Stimulated activated effector memory CD8-positive, alpha-beta T cell treated with anti-CD3 and anti-CD28 coated beads, Interleukin-12 subunit alpha, Interleukin-12 subunit beta, amount 100 ng/mL, for 72 hours (primary cell): ENCODE measurements at places on chromosomes 3 and 15.

DNA sequence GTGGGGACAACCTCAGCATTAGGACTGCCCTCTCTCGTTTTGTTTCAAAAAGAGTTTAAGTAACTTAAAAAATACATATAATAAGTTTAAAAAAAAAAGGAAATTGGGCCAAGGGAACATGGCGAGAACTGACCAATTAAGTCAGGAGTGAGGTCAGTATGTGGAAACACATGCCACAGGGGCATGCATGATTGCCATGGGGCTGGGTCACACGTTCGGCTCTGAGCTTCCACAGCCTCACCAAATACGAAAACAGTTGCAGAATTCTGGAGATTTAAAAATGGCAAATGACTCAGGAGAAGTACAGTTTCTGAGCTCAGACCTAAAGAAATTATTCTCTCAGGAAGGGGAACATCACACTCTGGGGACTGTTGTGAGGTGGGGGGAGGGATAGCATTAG lies 24.1 kb downstream of the PDE8A start:
- DNase-seq: no peak

DNA sequence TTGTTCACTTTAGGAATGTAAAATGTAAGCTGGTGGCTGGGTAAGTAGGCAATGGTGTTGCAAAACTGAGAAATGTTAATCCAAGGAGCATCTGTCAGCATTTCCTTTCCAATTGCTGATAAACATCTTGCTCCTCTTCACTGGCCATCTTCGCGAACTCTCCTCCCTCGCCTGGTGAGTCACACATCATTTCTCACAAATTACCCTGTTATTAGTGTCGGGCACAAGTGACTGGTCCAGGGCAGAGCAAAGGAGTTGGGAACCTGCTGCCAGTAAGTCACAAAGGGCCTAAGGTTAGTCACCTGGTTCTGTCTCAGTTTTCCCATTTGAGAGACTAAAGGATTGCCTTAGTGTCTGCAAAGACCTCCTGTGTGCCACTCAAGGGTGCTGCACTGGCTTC lies 13.0 kb downstream of the CERS3 start:
- DNase-seq: no peak

DNA sequence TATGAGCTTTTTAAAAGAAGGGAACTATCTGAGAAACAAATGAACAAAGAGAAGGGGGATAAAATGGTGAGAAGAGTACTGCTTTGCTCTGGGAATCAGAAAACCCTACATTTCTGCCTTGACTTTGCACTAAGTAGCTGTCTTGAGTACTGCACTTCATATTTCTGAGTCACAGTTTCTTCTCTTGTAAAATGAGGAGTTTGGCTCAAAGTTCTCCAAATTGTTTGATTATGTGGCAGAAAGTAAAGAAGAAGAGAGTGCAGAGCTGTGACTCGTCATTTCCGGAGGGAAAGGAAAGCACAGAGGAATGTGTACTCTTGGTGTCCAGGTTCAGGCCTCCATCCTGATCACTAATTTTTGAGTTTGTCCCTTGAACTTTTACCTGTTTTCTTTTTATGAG lies 54.7 kb downstream of the TP63 start:
- no peak for DNase-seq

DNA sequence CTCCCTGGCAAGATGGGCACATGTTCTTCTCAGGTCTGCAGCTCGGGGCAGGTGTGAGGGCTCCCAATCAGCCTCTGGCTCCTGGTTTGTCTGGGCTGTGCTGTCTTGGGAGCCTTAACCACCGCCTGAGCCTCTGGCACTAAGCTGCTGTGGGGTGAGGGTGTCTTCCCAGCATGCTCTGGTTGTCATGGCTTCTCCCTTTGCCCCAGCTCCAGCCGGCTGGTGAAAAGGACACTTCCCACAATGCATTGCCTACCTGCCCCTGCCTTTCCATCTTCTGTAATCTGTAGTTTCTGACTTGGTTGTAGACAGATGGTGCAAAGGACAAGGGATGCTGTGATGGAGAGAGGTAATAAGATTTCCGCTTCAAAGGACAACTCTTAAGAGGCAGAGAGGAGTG lies 295.3 kb downstream of the TLE3 start:
- DNase-seq: no peak

DNA sequence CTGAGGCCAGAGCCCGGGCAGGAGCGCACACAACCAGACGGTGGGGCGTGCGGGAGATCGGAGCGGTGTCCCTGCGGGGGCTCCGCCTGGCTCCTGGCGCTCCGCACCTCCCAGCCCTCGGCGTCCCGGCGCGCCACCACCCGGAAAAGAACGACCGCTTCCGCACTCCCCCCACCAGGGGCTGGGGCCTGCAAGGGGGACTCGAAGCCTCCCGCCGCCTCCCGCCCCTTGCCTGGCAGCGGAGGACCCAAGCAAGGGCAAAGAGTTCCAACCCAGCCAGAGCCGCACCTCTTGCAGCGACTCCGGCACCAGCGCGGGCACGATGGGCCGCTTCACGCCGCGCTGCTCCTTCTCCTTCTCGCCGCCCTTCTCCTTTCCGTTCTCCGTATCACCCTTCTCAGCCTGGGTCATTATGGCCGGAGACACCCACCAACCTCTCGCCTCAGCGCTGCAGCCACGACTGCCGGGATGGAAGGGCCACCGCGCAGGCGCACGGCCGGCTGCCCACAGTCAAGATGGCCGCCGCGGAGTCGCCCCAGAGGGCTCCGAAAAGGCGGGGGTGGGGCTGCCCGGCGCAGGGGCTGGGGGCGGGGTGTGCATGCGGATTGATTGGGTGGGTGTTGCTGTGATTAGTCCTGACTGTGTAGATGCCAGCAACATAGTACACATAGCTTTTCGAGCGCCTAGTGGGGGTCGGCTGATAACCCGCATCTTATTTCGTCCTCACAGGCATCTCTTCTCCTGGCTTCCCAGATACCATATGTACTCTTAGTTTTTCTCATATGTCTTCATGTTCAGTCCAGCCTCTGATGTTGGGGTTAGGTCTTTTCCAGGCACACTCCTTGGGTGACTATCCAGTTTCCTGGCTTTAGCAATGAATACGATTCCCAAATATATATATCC lies at the start of gene ACTR8:
TSS of gene ACTR8 (minus strand) at position 462 of the 903 bp plus-strand sequence. CDS start at position 411, 51 bp downstream.
- peak; percentile 95 for DNase-seq

- no peak for DNase-seq
Observed at GRCh38 chr3:72279068-72279604, 494.2 kb upstream of the PROK2 start.

DNA sequence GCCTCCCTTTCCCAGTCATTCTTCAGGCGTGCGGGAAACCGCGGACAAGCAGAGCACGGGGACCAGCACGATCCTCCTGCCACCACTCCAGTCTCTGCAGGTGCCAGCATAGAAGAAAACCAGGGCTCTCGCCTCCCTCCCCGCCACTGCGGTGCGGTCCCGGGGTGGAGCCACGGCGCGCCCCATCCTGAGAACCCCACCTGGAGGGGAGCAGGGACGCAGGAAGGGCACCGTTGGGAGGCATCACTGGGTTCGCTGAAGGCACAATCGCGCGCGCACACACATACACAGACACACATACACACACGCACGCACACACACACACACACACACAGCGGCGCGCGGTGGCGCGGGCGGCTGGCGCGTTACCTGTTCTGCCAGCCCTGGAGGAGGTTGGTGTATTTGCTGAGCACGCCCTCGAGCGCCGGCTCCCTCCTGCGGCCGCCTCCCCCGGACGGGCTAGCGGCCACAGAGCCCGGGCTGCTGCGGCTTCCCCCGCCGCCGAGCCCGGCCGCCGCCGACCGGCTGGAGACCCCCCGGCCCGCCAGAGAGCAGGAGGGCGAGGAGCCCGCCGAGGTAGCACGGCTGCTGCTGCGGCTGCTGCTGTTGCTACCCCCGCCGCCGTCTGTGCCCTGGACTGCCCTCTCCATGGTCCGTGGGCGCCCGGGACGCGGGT lies 394 bp downstream of the OSBPL10 start:
- DNase-seq: peak; percentile 13

- DNase-seq: no peak
Observed at GRCh38 chr15:92502930-92503857, 109.5 kb downstream of the ST8SIA2 start.

GRCh38 chr3:8555113-8555661 lies 53.6 kb downstream of the LMCD1 start:
- no peak for DNase-seq

DNA sequence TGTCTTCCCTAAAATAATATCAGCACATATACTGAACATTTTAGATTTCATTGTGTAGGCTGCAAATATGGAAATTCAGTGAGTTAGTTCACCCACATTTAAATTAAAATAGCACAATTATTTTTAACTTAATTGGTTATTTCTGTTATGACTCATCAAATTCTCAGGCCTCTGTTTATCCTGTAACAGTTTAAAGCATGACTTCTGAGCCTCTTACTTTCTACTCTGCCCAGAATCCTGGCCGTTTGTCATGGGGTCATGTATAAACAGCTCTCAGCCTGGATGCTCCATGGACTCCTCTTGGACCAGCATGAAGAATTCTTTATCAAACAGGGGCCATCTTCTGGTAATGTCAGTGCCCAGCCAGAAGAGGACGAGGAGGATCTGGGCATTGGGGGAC lies 12.2 kb downstream of the TUBGCP4 start:
- DNase-seq: no peak

DNA sequence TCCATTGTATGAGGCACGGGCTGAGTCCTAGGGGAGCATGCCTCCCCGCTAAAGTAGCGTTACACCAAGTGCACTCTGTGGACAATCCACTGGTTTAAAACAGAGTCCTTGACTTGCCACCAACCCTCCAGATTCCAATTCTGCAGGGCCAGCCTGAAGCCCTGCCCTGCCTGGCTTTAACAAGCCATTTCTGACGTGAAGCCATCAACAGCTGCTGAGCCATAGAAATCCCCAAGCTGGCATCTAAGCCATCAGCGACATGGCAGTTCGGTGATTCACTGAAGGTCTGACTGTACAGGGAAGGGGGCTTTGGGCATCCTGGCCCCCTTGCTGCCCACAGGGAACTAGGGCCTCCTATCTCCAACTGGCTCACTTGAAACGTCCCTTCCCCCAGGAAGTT lies 265.7 kb downstream of the UACA start:
- no peak for DNase-seq

GRCh38 chr3:5437783-5438323 lies 250.3 kb downstream of the EDEM1 start:
- DNase-seq: no peak

DNA sequence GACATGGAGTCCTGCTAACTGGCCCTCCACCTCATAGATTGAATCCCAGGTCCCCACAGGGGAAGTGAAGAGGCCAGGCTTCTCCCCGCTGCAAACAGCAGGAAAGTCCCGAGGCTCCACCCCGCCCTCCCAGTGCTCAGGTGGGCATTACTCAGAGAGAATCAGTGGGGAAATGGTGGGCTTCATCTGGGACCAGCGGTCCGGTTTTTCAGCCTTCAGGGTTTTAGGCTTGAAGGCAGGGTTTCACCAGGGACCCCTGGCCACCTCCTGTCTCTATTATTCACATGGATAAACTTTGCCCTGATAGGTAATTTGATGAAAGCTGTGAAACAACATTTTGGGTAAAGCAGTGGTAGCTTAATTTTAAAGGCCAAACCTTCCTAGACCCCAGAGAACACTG lies 31.3 kb downstream of the MKRN3 start:
- no peak for DNase-seq

DNA sequence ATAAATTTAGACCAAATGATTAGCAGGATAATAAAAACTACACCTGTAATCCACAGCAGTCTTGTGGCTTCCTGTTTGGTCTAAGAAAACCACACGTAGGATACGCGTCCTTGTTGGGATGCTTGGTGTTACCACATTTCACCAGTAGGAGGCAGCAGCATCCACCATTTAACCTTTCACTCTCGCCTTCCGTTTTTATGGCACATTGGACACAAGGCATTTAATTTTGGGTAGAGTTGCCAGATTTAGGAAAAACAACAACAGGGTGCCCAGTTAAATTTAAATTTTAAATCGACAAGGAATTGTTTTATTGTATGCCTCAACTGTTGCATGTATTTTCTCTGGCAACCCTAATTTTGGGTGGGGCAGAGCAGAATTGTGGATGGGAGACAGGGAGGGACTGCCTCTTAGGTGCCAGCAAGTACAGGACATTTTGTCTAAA lies 6.3 kb downstream of the LRRC31 start:
- DNase-seq: peak; percentile 72

- no peak for DNase-seq
Observed at GRCh38 chr15:77096138-77096537, 25.2 kb upstream of the TSPAN3 start.

- no peak for DNase-seq
Observed at GRCh38 chr15:89662893-89663626, 7.8 kb upstream of the KIF7 start.

- DNase-seq: no peak
Observed at GRCh38 chr3:31358473-31359070, 174.2 kb upstream of the STT3B start.

- DNase-seq: no peak
Observed at GRCh38 chr3:151839313-151839631, 25.4 kb downstream of the AADAC start.
